Activated T-cell treated with anti-CD3 and anti-CD28 coated beads, Interleukin-2, amount 50 U/mL, for 4 hours (primary cell): ENCODE measurements at places on chromosomes 1 and 21. TPM values are rescaled to one million over a fixed set of nuclear protein-coding genes. Genes with fewer than 3 reads are reported as not detected.
A peak's percentile ranks its signal among the peaks of the same experiment; 100 is the strongest.

GRCh38 chr1:228339766-228340685, 66.6 kb downstream of the TRIM11 start:
- no peak for DNase-seq

- DNase-seq = no peak
These were observed 7.0 kb upstream of the MAST2 start for GRCh38 chr1:45796381-45796780.

DNA sequence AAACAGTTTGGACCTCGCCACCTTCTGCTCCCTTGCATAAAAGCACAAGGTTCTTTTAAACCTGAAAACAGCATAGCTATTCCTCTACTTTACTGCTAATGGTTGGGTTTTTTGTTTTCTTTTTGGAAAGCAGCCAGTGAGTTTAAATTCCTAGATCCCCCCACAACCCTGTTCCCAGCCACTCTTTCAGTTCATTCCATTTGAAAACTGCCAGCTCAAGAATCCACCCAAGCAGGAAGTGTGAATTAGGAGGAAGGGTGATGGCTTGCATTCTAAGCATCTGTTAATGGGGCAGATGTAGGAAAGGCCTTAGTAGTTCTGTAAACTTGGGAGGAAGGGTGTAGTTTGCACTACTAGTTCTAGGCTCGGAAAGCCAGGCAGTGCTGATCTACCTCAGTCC, 172.9 kb upstream of the HOOK1 start:
- no peak for DNase-seq

- no peak for DNase-seq
These were observed 56.7 kb downstream of the DPT start for GRCh38 chr1:168672278-168672677.

- DNase-seq = no peak
These were observed 36.8 kb downstream of the HENMT1 start for GRCh38 chr1:108624069-108624468.

DNA sequence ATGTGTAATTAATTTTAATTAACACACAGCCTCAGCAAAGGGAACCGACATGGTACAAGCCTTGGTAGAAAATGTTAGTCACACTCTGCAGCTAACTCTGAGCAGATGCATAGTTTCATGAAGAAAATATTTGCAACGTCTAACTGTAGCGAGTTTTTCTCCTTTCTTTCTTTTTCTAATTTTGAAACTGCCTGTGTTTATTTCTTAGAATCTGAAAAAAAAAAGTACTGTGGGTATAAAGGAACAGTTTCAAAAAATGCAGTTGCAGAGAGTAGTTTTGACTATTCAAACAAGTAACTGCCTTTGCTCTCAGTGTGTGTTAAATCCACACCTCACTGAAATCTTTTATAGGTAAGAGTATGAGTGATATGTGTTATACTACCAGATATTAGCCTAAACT, 149.9 kb upstream of the C1orf105 start:
- DNase-seq = no peak

- DNase-seq = peak; percentile 19
These were observed 730 bp downstream of the CDC42 start for GRCh38 chr1:22053017-22053860.

DNA sequence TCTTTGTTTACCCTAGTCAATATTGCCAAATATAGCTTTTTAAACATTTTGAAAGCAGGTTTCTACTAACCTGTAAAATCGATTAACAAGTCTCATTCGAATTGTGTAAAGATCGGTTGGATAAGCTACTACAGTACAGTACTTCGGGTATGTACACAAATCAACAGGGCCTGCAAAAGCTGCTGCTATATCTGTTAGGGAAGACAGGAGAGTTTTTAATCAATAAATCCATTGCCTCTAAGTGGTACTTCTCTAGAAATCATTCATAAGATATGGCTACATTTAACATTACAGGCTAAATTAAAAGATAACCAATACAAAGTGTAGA, 34.8 kb upstream of the PSMG1 start:
- no peak for DNase-seq

- DNase-seq = no peak
These were observed 48.5 kb downstream of the NR5A2 start for GRCh38 chr1:200075938-200076546.

- DNase-seq = no peak
These were observed 175.8 kb upstream of the NFIA start for GRCh38 chr1:60906526-60906925.

Gene ORC1
- total RNA-seq = 37.3 TPM

Gene OLFM3
- total RNA-seq = not detected
